ENCODE measurements at places on chromosomes 13 and 19.
A peak's percentile ranks its signal among the peaks of the same experiment; 100 is the strongest.

DNA sequence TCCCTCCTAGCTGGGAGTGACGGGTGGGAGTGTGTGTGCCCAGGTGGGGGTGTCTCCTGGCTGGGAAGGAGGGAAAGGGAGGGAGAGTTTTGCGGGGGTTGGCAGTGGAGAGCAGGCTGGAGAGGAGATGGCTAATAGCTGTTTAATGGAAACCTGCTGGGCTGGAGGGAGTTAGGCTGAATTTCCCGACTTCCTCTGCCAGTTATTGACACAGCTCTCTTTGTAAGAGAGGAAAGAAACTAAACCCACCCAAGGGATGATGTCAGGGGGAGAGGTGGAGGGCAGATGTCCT, 10.2 kb upstream of the ILF3 start:
- DNase-seq = no peak

- no peak for DNase-seq
Observed at GRCh38 chr19:34503531-34504272, 22.1 kb downstream of the WTIP start.

DNA sequence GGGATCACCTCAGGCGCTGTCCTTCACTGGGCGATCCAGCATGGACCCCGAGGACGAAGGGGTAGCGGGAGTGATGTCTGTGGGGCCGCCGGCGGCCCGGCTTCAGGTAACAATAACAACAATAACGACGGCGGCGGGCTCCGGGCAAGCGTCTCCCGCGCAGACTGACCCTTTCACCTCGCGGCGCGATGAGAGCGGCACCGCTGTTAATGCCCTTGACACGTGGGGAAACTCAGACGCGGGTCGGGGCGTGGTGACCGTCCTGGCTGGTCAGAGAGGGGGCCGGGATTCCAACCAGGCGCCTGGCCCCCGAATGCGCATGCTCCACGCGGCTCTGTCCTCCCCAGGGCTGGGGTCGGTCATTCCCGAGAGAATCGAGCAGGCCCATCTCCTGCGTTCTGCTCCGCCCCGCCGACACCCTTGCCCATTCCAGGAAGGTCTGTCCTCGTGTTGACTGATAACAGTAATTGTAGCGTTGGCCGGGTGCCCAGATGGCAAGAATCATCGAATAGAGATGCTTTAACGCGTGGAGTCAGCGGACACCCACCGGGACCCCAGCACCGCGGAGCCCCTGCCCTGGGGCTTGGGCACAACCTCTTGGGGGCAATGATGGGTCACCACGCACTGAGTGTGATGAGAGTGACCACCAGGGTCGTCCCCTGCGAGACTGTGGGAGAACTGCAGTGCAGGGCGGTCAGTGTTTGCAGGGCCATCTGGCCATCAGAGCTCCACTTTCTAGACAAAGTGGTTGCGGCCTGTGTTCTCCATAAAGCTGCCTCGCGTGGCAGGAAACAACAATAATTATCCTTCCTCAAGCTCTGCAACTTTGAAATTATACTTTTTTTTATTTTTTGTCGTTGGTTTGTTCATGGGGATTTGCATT, 528 bp downstream of the ZNF8 start:
- DNase-seq = no peak

GRCh38 chr19:52270266-52270885, 989 bp downstream of the ZNF766 start:
- DNase-seq = no peak

- no peak for DNase-seq
Observed at GRCh38 chr19:11236324-11237301, 2.8 kb upstream of the ANGPTL8 start.

- no peak for DNase-seq
Observed at GRCh38 chr13:28316129-28316528, 177.8 kb downstream of the PAN3 start.

DNA sequence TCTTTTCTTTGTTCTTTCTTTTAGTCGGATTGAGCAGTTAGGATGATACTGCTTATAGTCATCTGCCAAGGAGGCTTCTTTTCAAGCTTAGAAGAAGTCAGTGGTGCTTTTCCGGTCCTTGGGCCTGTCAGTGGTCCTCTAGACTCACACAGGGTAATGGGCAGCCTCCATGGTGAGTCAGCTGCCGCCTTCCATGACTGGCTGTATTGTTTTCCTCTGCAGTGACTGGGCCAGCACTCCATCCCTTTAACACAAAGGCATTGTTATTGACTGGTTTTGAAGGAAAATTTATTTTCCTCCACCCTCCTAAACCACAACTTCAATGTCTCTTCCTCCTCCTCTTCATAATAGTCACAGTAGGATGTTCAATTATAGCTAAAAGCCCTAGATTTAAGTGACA, 47.1 kb upstream of the CNMD start:
- DNase-seq = no peak

GRCh38 chr19:40799558-40800338, 757 bp downstream of the EGLN2 start:
- peak; percentile 39 for DNase-seq

DNA sequence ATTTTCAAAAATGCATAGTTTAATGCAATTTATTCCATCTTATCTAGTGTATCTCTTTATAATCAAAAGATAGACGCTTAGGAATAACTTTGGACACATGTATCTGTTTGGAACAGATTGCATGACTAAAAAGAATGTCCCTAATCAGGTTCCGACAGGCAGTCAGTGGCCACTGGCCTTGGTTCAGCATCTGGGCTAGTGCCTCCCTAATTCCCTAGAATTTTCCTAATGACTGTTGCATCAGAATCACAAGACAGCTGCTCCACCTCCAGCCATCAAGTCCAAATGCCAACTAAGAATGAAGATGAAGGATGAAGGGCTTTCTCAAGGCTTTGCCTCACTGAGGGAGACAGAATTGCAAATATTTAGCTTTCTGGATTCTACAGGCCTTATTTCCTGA, 173.8 kb downstream of the EFNB2 start:
- DNase-seq = no peak

- DNase-seq = no peak
Observed at GRCh38 chr13:25867038-25867437, 184.8 kb downstream of the SHISA2 start.

GRCh38 chr19:4390017-4390566, 10.3 kb downstream of the SH3GL1 start:
- no peak for DNase-seq

- DNase-seq = no peak
Observed at GRCh38 chr13:76823969-76824368, 62.2 kb downstream of the KCTD12 start.

GRCh38 chr19:782185-782877, 14.9 kb upstream of the PTBP1 start:
- no peak for DNase-seq

All from CD4-positive, alpha-beta memory T cell (primary cell).